Small intestine (tissue), 16 donors: ENCODE measurements at places on chromosomes 5 and 9.

- no peak for DNase-seq
Observed at GRCh38 chr9:124960409-124960752, 19.5 kb upstream of the GOLGA1 start.

DNA sequence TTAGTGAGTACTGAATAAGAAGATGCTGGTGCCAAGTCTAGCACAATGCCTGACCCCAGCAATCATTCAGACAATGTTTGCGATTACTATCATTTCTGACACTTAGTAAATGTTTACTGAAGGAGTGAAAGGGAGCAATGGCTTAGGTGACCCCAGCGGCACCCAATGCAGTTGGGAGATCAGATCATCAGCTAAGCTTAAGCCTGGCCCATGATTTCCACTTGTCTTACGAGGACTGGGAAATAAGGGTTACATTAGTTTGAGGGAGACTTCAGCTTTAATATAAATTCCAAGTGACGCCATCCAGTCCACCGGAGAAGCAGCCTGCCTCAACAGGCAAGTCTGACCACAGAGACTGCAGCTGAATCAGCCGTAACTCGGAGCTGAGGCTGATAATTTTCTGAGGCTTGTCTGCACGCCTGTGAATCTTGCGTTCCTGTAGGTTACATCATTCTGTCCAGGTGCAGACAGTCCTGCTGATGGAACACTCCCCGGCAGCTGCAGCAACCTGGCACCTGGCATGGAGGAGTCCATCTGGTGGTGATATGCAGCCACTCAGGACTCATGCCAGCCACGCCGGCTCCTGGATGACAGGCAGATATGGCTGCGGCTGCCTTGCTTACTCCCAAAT, 34.9 kb upstream of the FGF1 start:
- DNase-seq = peak; percentile 81

DNA sequence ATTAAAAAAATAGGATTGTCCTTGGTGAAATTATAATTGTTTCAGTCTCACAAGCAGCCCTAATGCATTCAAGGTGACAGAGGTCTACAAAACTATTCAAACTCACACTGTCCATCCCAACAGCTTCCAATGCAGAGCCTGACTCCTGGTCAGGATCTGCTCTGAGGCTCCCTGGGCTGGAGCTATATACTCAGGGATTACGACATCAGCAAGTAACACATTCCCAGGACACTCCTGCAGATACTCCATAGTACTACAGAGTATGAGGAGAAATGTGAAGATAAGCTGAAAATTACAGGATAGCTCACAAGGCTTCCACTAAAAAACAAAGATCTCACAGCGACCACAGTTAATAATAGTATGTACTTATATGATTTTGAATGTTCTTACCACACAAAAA, 130.1 kb downstream of the AUH start:
- DNase-seq = no peak

- DNase-seq = peak; percentile 76
Observed at GRCh38 chr9:87662808-87663528, 63.0 kb upstream of the CTSL start.

GRCh38 chr5:164181604-164182003, 676.2 kb downstream of the MAT2B start:
- no peak for DNase-seq

DNA sequence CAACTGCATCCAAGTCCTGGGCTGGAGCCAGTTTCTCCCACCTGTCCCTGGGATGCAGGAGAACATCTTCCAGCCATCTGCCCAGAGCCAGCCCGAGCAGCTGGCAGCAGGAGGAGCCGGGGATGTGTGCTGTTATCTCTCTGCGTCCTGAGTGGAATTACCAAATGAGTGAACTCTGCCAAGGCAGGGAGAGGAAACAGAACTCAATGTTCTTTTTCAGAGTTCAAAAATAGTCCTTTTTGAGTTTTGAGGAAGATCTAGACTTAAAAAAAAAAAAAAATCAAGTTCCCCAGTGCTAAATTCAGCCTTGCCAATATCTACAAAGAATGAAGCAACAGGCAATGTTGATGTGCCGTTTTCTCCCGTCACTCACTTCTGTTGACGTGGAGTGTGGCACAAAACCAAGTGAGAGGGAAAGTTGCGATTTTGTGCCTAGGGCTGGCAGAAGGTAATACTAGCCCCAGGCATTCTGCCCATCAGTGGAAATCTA, 56.2 kb downstream of the TMOD1 start:
- DNase-seq = peak; percentile 7

- DNase-seq = no peak
Observed at GRCh38 chr5:109614301-109614700, 75.4 kb upstream of the MAN2A1 start.

GRCh38 chr9:38126730-38127129, 57.7 kb upstream of the SHB start:
- DNase-seq = no peak

- DNase-seq = no peak
Observed at GRCh38 chr5:98144710-98145109, 628.8 kb upstream of the RGMB start.

DNA sequence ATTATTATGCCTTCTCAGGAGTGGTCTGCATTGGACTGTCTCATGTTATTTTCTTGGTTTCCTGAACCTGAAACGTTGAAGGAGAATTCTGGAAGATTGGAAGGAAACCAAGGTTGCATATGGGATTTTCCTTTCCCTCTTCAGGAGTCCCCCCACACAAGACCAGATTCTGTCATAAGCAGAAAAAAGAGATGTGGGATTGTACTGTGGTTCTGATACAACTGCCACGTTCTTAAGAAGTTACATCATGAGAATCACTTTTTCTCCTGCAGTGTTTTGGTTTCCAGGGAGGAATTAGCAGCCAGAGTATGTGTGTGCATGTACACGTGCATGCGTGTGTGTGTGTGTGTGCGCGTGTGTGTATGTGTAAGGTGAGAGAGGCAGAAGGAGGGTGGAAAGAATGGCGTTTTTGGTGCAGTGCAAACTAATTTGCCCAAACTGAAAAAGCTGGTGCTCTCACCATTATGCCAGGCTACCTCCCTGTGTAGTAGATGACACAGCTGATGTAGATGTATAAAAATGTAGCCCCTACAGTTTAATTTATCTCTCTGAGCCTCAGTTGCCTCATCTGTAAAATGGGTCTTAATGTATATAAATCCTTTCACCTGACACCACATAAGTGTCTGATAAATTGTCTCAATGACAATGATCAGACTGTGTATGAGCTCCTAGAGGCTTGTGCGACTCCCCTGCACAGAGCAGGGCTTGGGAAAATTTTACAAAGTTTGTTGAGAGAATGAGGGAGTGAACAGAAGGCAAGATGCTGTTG, 38.6 kb downstream of the RALGPS1 start:
- DNase-seq = no peak

DNA sequence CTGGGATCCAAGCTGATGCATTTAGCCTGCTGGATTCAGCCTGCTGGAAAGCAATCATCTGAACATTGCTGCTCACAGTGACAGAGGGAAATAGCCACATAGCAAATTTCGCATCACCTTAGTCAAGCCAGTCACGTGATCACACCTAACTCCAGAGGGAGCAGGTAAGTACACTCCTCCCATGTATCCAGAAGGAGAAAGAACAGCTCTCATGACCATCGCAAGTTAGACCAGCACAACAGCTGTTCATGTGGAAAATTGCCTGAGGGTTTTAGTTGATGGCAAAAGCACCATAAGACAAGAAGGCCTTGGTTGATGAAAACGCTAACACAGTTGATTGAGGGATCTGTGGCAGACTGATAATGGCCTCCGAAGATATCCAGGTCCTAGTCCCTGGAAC, 34.2 kb upstream of the MYO10 start:
- no peak for DNase-seq

DNA sequence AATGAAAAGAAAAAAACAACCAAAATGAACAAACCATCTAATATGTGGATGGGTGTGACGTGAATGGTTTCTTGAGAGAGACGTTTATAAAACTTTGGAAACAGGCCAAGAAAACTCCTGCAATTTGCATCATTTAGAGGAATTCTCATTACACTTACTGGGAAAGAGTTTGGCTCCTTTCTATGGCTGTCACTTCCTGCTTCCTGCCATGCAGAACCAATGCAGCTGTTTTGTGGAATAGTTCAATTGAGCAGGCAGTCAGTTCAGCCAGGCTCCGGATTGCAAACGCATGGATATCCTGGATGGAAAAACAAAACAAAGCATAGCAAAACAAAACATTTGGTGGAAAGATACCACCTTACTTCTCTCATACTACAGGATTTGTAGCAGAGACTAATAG, 36.6 kb downstream of the FAM114A2 start:
- peak; percentile 27 for DNase-seq

DNA sequence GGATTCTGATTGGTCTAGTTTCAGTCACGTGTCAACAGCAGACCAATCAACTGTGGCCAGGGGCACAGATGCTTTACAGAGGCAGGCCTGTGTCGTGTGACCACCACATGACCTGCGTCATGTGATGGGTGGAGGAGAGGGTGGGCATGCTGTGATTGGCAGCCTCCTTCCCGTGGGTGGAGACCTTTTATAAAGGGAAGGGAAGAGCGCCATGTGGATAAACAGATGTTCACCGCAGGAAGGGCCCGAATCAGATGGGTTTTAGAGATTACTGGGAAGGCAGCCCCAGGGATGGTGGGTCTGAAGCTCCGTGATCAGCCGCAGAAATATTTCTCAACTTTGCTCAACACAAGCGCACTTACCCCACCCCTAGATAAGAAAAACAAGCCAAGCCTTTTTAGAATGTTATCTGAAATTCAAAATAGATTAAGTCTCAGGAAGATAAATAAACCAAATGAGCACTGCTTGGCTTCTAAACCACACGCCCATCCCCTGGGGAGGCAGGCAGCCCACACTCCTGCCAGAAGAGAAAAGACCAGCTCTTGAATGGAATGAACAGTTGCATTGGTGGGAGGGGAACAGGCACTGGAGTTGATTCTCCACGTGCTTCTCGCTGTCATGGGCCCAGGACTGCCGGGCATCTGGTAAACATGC, 43.6 kb downstream of the ROPN1L start:
- peak; percentile 49 for DNase-seq

DNA sequence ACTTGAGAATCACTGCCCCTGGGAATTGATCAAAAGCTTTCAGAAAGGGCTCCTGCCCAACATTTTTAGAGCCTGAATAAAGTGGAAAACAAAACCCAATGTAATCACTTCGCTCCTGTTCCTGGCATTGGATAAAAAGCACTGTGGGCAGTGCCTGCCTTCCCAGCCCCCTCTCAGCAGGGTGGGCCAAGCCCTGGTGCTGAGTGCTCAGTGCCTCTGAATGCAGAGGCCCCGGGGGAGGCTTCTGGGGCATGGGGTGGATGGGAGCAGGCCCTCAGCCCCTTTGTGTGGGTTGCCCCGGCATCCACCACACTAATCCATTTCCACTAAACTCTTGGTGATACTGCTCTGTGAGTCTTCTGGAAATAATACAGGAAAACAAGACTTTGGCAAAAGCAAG, 55.6 kb downstream of the CFAP90 start:
- DNase-seq = no peak

DNA sequence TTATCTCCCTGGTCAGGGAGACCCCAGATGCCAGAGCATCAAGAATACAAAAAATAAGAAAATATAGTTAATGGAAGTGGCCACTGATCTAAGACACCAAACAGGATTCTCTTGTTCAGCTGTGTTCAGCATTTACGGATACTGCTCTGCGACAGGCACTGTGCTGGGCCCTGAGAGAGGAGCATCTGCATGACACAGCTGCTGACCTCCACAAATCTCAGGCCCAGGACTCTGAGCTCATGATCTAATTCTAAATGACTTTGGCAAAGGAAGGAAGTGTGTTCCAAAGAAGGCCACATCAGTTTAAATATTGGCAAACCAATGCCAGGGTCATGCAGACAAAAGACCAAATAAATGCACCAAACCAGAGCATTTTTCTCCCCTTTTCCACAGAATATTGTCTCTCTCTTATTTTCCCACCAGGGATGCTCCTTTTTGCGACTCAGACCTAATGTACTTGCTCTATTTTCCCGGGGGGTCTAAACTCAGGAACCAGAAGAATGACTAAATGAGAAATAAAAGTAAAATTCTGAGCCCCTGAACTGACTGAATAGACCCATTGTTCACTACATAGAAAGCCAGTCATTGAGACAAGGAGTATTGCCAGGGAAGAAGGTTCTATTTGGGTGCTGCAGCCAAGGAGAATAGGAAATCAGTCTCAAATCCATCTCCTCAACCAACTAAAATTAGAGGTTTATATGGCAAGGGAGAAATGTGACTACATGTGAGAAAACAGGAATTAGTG, 1.4 kb upstream of the AGGF1 start:
- DNase-seq = no peak

GRCh38 chr5:142281966-142282365, 42.9 kb downstream of the SPRY4 start:
- no peak for DNase-seq

DNA sequence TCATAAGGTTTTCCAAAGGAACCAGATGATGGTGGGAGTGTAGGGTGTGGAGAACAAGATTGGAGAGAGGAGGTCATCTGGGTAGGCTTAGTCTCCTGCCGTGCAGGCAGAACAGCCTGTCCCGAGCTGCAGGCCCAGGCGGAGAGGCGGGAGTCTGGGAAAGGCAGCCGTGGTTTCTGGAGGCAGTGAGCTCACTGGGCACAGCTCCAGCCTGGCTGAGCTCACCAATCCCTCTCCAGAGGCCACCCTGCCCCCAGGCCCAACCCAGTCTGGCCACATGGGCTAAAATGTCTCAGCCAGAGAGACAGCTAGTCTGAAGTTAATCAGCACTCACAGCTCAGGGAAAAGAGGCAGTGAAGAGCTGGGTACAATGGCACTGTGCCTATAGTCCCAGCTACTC, 12.3 kb downstream of the P4HA2 start:
- no peak for DNase-seq

GRCh38 chr9:133238851-133239532, 29.9 kb upstream of the OBP2B start:
- DNase-seq = peak; percentile 88

DNA sequence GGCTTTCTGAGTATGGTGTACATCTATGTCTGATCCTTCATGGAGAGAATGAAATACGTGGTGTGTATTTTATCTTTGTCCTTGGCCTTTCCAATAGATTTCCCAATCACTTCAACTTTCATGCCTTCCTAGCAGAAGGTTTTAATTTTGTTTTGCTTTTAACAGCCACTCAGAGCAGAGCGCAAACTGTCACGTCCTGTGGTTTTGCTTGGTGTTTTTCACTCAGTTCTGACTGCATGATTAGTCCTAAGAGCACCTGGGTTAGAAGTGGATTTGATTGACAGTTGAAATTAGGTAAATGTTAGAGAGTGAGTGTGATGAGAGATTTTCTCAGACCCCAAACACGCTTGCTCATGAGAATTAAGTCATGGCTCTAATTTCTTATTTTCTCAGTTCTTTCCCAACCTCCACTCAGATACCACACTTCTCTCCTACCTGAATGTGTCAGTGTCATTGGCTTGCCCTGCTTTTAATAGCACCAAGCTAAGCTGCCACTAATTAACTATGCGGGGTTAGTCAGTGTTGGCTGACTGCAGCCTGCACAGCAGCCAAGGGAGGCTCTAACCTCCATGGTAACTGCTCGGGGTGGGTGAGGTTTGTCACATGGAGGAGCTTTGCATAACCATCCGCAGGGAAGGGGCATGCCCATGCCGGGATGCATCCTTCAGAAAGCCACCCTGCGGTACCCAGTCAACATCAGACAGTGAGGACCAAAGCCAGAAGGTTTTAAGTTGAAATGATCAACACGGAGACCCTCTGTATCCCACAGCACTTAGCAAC, 173.4 kb downstream of the NR3C1 start:
- DNase-seq = no peak

- no peak for DNase-seq
Observed at GRCh38 chr9:90007516-90008440, 403.0 kb downstream of the GADD45G start.
